Cerebellar cortex (tissue), 1 donor: ENCODE measurements at places on chromosomes 13 and 19.

DNA sequence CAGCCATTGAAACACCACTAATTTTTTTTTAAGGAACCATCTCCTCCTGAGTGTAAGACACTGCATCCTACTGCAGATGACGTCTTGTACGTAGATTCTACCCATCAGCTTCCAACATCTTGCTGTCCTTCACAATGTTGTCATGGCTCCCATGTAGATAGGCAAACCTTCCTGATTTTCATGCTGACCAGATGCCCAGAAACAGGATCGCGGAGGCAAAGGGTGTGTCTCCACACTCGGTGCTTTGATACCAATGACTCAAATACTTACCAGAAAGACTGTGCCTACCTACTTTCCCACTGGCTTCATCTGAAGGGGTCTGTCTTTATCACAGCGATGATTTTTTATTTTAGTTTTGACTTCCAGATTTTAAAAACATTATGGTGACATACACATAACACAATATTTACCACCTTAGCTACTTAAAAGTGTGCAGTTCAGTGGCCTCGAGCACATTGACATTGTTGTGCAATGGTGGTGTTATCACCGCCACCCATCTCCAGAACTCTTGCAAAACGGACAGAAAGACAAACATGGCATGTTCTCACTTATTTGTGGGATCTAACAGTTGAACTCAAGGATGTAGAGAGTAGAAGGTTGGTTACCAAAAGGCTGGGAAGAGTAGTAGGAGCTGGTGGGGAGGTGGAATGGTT, 94.0 kb upstream of the PEG3 start:
- no peak for DNase-seq

- no peak for DNase-seq
These were observed 30.6 kb upstream of the FAM216B start for GRCh38 chr13:42750794-42751193.

- DNase-seq: no peak
These were observed 177.3 kb upstream of the KL start for GRCh38 chr13:32838945-32839344.

DNA sequence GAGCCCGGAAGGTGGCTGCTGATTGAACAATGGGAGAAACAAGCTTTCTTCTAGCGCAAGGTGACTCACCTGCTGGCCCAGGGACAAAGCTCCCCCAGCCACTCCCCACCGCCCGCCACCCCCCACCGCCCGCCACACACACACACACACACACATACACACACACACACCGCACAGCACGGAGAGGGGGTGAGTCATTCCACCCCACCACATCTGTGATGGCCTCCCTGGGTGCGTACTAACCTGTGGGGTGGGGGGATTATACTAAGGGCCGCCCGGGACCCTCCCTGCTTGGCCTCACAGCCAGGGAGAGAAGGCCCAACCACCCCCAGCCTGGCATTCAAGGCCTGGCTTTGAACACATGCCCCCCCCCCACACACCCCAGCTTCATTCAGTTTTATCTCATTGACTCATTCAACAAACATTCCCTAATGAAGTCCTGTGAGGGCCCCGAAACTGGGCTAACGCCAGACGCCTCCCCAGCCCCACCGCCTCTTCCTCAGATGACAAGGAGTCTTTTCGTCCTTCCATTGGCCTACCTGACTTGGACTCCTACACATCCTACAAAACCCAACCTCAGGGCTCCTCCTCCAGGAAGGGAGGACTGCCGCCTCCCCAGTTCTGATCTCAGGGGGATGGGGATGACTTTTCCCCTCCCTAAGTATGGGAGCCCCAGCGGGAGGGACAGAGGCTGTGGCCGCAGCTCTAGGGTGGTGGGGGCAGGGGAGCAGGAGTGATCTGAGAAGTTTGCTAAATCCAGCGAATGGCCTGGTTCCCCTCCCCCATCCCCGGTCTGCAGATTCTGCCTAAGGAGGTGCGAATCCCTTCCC, 5.8 kb upstream of the ONECUT3 start:
- peak; percentile 29 for DNase-seq

DNA sequence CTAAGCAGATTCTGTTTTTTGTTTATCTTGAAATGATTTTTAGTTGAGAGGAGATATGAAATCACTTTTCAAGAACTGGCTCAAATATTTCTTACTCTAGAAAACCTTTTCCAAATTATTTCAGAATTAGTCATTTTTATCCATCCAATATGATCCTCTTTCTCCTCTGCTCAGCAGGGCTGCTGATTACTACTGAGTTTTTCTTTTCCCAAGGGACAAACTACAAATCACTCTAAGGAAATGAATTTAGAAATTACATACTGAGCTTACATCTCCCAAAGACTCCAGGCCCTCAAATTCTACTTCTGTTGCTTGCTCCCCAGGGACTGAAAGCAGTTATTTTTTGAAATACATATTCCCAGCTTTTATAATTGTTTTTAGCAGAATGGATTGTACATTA, 87.4 kb upstream of the UFM1 start:
- DNase-seq: no peak

DNA sequence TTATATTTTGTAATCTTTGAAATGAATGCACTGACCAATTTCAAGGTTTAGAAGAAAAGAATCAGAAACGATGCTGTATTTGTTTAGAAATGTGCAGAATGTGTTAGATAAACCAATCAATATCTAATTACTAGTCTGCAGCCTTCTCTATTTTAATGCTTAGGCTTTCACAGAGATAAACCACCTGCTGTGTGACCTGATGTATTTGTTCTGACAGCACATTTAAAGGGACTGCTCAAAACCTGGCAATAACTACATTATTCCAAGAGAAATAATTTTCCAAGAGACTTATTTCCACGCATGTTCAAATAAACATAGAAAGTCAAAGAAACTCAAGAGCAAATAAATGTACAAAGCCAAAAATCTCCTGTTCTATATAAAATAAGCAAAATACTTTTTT, 641.6 kb upstream of the PCDH20 start:
- no peak for DNase-seq

DNA sequence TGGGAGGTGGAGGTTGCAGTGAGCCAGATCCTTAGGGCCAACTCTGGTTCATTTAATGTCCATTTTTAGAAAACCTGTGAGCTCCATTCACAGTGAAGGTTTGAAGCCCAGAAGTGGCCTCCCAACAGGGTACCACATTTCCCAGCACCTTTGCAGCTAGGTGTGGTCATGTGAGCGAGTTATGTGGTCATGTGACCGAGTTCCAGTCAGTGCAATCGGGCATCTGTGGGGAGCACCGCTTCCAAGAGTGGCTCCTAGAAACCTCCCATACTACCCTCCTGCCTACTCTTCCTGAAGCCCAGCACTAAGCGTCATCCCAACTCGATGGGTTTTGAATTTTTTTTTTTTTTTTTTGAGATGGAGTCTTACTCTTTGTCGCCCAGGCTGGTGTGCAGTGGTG, 663 bp upstream of the PLA2G4C start:
- peak; percentile 46 for DNase-seq

GRCh38 chr19:58546019-58546530, 2.2 kb downstream of the TRIM28 start:
- no peak for DNase-seq

DNA sequence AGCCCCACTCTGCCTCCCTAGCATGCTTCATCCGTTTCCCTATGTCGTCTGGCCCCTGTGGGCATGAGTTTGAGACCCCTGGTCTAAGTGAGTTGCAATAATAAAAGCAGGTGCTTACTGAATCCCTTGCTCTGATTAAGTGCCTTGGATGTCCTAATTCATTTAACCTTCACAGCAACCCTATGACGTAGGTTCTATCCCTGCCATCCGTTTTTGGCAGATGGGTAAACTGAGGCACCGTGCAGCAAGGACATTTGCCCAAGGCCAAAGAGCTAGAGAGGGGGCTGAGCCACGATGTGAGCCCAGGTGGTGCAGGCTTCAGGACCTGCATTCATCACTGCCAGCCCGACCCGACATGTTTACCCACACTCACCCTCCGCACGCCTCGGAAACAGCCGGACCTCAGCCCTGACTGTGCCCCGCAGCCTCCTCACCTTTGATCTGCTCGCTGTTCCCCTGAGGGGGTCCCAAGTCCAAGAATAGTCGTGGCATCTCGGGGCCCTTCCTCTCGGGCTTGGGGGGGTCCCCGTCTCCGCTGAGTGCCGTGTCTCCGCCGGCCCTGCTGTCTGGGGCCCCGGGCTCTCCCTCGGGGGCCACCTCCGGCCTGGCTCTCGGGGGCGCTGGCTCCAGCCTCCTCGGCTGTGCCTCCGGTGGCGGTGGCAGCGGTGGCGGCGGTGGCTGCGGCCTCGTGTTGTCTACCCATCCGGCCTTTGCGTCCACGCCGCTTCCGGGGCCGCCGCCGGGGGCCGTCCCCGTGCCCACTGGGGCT, 14.5 kb downstream of the LMTK3 start:
- DNase-seq: no peak

DNA sequence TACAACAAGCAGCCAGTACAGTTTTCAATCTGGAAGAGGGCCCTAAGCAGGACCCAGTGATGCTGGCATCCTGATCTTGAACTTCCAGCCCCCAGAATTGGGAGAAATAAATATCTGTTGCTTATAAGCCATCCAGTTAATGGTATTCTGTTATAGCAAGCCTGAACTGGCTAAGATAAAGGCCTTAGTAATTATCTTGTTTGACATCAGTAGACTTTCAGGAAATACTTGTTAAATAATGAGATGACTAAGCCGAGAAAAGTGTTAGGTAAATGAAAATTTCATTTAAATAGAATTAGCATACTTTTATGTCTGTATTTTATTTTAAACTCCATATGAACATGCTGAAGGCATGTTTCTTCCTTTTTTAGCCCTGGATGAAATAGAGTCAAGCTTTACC, 188.2 kb downstream of the OLFM4 start:
- DNase-seq: no peak

DNA sequence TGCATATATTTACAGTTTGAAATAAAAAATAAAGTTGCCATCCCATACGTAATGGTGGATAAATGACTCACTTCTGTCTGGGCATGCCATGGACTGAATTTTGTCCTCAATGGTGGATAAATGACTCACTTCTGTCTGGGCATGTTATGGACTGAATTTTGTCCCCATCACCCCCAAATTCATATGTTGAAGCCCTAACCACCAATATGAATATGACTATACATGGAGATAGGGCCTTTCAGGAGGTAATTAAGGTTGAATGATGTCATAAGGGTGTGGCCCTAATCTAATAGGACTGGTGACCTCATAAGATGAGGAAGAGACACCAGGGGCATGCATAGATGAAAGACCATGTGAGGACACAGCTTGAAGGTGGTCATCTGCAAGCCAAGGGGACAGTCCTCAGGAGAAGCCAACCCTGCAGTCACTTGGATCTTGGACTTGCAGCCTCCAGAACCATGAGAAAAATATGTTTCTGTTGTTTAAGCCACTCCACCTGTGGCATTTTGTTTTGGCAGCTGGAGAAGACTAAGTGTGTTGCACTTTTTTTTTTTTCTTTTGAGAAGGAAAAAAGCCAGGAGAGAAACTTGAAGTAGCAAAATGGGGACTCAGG, 41.8 kb downstream of the RFC3 start:
- DNase-seq: no peak

DNA sequence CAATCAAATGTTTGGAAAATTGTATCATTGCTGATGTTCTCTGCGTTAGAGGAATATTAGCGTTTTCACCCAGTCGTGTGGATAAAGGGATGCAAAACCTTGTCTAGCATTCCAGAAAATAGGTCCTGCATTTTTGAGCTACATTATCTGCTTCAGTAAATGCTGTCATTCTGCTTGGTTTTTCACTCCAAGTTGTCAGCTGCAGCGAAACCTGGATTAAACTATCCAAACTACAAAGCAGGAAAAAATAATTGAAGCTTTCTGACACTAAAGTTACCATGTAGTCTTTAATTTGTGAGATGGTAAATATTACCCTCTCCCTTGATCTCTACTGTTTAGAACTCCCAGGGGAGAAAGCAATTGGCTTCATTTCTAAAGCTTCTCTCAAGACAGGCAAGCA, 1795.5 kb upstream of the PRR20A start:
- DNase-seq: peak; percentile 14

DNA sequence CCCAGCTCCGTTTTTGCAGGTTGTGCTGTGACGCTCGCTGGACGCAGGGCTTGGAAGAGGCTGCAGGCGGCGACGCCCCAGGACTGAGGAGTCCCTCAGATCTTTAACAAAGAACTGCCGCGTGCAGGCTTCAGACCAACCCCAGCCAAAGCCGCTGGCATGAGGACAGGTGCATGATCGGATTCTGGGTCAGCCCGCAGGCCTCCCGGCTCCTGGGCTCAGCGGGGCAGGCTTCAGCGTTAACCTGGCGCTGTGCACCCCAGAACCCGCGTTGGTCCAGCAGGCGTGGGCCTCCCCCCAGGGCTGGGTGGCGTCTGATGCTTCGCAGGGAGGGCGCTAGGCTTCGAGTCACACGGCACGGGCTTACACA, 920 bp upstream of the TIMM13 start:
- DNase-seq: peak; percentile 71

GRCh38 chr19:50422397-50423278, 3.9 kb downstream of the SPIB start:
- DNase-seq: no peak

- DNase-seq: no peak
These were observed 412.5 kb upstream of the PCDH9 start for GRCh38 chr13:67642657-67643056.

DNA sequence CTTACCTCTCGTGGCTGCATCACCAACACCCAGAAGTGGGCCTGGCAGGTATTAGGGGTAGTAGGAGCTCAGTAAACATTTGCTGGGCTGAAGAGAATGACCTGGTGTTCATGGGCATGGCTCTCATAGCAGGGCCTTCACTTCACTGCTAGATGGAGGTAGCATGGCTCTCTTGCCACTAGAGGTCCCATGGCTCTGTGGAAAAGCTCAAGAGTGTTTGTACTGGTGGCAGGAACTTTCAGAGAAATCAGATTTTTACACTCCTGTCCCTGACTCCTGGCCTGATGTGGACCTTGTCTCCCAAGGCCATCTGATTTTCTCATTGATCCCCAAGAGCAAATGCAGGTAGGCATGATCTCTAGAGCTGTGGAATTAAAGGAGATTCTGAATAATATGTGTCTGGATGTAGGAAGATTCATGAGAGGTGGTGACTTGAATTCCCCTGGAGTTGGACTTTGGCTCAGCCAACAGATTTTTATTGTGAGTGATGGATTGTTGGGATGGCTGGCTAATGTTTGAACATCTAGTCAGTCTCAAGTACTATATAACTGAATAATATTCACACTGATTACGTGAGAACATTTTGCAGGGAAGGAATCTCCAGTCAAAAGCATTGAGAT, 5.7 kb downstream of the ZNF574 start:
- peak; percentile 74 for DNase-seq

GRCh38 chr13:33740134-33740538, 77.8 kb upstream of the RFC3 start:
- DNase-seq: no peak

GRCh38 chr19:32862741-32863140, 6.8 kb downstream of the SLC7A9 start:
- no peak for DNase-seq

- DNase-seq: no peak
These were observed 2.0 kb downstream of the EXOC3L2 start for GRCh38 chr19:45243144-45243732.

GRCh38 chr13:72698164-72698563, 29.3 kb downstream of the MZT1 start:
- DNase-seq: no peak

- no peak for DNase-seq
These were observed 5.6 kb downstream of the PIAS4 start for GRCh38 chr19:4012975-4013634.

- DNase-seq: no peak
These were observed 27.6 kb upstream of the ZBTB7A start for GRCh38 chr19:4094291-4094690.

- DNase-seq: no peak
These were observed 952.0 kb downstream of the SLITRK5 start for GRCh38 chr13:88623150-88623549.
